AG04450 (cell line): ENCODE measurements at places on chromosomes 3 and 15.

DNA sequence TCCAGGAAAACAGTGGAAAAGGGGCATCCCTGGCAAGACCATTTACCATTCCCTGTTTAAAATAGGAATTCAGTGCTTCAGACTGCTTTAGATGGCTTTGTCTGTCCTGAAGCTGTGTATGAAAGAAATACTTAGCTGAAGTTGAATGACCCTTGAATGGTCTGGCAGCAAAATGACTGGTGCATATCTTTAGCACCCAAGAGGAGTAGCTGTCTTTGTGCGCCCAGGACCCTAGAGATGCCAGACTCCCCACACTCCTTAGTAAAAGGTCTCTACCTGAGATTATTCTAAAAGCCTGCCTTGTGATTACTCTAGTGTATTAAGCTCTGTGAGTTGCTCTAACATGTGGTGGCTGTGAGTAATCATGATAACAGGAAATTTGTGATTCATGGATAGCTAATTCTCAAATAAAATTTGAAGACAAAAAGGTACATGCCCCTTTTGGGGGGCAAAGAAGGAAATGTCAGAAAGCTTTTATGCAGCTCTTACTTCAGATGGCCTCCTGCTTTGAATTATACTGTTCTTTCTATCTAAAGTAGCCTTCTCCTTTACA lies 3.2 kb downstream of the MAPKBP1 start:
- DNase-seq = no peak

GRCh38 chr3:28467414-28467813 lies 118.8 kb upstream of the AZI2 start:
- DNase-seq = no peak

- DNase-seq = no peak
Measured at GRCh38 chr3:100221159-100221558, 39.6 kb upstream of the TBC1D23 start.

- DNase-seq = no peak
Measured at GRCh38 chr3:147652651-147653366, 243.6 kb downstream of the ZIC1 start.

DNA sequence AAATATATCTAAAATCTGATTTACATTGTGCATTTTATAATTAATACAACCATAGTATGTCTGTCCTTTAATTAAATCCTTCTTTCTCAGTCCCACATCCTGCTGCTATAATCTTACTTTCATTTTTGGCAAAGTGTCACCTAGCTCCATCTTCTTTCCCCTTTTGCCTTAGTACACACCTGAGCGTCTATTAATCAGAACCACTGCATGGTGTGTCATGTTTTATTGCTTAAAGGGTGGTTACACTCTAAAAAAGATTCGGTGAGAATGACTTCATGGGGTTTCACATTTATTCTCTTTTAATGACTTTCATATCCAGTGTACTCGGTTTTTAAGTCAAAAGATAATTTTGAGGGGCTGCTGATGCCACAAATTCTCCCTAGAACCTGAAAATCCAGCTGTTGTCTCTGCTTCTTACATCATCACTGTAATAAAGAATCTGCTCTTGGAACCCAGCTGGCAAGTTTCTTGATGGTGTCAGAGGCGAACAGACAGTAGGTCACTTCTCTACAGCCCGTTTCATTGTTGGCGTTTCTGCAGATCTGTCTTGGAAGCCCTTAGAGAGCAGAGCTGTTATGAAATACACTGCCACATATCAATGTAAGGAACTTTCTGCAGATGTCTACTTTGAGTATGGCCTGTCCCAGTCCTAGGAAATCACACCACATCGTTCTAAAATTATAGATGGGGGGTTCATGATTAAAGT lies 99.7 kb downstream of the TIGIT start:
- no peak for DNase-seq

GRCh38 chr15:79380755-79381497 lies 51.2 kb upstream of the MINAR1 start:
- DNase-seq = peak; percentile 45

GRCh38 chr3:164113371-164114332 lies 964.6 kb downstream of the SI start:
- DNase-seq = no peak

DNA sequence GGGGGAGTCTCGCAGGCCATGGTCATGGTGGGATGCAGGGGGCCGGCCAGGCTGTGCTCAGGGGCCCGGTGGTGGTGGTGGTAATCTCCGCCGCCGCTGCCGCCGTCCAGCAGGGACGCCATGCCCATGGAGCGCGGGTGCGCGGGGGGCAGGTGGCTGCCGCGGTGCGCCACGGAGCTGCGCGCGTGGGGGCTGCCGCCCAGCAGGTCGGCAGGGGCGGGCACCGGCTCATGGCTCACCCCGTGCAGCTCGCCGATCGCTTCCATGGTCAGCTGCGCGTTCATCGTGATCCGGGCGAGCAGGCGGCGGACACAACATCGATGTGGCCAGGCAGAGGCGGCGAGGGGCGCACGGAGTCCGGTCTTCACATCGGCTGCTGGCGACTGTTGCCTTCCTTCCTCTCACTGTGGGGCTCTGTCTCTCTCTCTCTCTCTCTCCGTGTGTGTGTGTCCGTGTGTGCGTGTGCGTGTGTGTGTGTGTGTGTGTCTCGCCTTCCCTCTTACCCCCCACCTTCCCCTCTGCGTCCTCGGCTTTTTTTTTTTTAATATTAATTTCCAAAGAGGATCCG lies 451 bp downstream of the ONECUT1 start:
- DNase-seq = no peak

GRCh38 chr3:48306860-48307530 lies 26.5 kb downstream of the SPINK8 start:
- no peak for DNase-seq

DNA sequence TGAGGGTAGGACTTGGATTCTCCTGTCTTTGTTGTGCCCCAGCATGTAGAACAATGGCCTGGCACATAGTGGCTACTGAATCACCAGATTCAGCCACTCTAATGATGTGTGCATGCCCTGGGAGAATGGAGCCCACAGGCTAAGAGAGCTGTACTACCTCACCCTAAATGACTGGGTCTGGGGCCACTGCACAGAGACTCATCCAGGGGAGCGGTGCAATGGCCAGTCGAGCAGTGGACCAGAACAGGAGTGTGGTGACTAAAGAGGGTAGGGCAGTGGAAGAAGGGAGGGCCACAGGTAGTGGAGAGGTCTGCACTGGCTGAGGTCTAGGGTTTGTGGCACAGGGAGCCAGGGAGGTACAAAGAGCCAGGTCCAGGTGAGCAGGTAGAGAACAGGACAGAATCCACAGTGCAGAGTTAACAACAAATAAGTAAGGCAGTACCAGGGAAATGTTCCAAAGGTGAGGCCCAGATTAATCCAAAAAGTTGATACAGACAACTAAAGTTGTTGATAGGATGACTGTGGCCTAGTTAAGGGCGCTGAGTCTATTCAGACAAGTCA lies 142.7 kb upstream of the ATP11B start:
- DNase-seq = no peak

DNA sequence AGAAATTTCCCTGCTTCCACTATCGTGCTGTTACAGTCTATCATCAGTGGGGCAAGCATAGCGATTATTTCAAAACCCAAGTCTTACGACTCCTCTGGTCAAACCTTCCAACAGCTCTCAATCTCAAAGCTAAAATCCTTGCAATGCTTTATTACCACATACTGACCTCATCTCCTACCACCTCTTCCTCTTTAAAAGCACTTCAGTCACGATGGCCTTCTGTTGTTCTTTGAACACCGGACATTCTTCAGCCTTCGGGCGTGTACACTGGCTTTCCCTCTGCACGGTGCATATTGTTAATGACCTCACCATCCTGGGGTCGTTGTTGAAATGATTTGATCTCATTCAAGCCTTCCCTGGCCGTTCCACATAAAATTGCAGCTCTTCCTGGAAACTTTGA lies 31.1 kb downstream of the MAGEL2 start:
- DNase-seq = no peak

- DNase-seq = no peak
Measured at GRCh38 chr3:152056481-152056880, 183.0 kb downstream of the SUCNR1 start.

- DNase-seq = no peak
Measured at GRCh38 chr3:112199622-112200316, 66.7 kb upstream of the GCSAM start.
